ENCODE measurements at places on chromosomes 16 and 17.

GRCh38 chr16:75345711-75346110 is 87.6 kb downstream of the CFDP1 start:
- DNase-seq = no peak

- peak; percentile 71 for DNase-seq
These were observed 49.8 kb upstream of the XYLT1 start for GRCh38 chr16:17520561-17520960.

- no peak for DNase-seq
These were observed 10.3 kb upstream of the SRCAP start for GRCh38 chr16:30688701-30689100.

DNA sequence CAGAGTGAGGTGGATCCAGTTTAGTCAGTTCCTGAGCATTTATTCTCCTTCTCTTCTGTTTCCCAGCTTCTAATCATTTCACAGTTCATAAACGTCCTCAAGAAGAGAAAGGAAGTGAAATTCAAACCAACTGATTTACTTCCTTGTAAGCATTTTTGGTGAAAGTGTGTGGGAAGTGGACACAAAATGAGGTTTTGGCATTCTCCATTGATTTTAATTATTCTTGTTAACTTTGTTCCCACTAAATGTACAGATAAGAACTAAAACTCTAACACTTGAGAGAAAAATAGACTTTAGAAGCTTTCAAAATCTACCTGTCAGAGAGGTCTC is 42.7 kb upstream of the CORO6 start:
- no peak for DNase-seq

DNA sequence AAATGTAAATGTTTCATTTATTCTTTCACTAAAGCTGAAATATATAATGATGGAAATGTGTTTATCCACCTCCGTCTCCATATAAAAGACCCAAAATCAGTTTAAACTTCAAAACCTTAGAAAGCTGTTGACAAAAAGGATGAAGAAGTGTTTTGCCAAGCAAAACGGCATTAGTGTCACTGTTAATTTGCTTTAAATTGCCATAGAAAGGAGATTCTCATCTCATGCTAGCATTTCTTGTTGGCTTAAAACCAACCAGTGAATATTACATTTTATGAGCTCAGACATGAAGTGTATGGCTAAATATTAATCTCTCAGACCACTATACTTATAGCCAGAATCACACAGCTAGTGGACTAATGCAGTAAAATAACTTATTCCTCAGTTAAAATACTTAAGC is 398.8 kb downstream of the KIF2B start:
- no peak for DNase-seq
